ENCODE measurements at places on chromosomes 7 and 10. TPM values are rescaled to one million over a fixed set of nuclear protein-coding genes. Genes with fewer than 3 reads are reported as not detected.

MINPP1 gene
- total RNA-seq, result 19.7 TPM

ATAD1 gene
- total RNA-seq, result 59.0 TPM

FAM241B gene
- total RNA-seq, result 12.8 TPM

GLI3 gene
- 12.3 TPM for total RNA-seq

COBL gene
- 9.8 TPM for total RNA-seq

R3HCC1L gene
- 14.5 TPM for total RNA-seq

OGDH gene
- total RNA-seq, result 32.2 TPM

ZNF503 gene
- 0.98 TPM for total RNA-seq

SAMD9L gene
- total RNA-seq, result 3.0 TPM

CPN1 gene
- not detected for total RNA-seq

HKDC1 gene
- total RNA-seq, result 1.7 TPM

CYCS gene
- 58.5 TPM for total RNA-seq

ADCY1 gene
- total RNA-seq, result 193 TPM

All from temporal lobe (tissue), 4 donors.